Astrocyte (in vitro differentiated cells and primary cell): ENCODE measurements at places on chromosomes 13 and 19. TPM values are rescaled to one million over a fixed set of nuclear protein-coding genes. Genes with fewer than 3 reads are reported as not detected.

GRCh38 chr19:1265615-1266128 is 3.5 kb upstream of the CIRBP start:
- H3K36me3 ChIP-seq, result no peaks in the 10 kb centered on the region
- H3K4me3 ChIP-seq, result peak overlapping the region; percentile 53
- peaks cover 67% of the 10 kb centered on the region for H3K4me1 ChIP-seq
- H3K27ac ChIP-seq, result peak overlapping the region; percentile 75
- no peaks in the 10 kb centered on the region for H3K27me3 ChIP-seq

DNA sequence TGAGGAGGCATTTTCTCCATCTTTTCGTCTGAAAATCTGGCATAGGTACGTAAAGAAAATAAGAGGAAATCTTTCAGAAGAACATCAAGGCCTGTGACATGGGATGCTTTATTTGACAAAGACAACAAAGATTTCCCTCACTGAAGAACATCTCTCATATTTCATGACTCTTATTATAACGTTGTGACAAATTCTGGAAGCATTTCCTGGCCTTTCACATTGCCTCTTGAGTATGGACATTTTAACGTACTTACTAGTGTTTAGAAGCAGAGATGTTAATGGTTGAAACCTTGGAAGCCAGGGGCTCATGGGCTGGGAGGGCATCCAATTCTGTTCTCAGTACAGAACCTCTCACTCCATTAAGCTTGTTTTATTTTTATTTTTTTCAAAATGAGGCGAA is 210.8 kb downstream of the DCT start:
- no peak overlapping the region for H3K27ac ChIP-seq
- no peak overlapping the region for H3K4me3 ChIP-seq
- no peaks in the 10 kb centered on the region for H3K36me3 ChIP-seq
- no peaks in the 10 kb centered on the region for H3K27me3 ChIP-seq

The CYP2A6 gene
- not detected in 2 replicates for total RNA-seq

- no peak overlapping the region for H3K4me3 ChIP-seq
- H3K27ac ChIP-seq, result peak overlapping the region; percentile 48
- H3K36me3 ChIP-seq, result no peaks in the 10 kb centered on the region
Measured at GRCh38 chr13:30569901-30570576, 47.7 kb upstream of the USPL1 start.

GRCh38 chr13:110698689-110699088 is 7.2 kb downstream of the CARS2 start:
- peaks cover 11% of the 10 kb centered on the region for H3K4me1 ChIP-seq
- no peak overlapping the region for H3K27ac ChIP-seq
- DNase-seq, result no peak
- H3K4me3 ChIP-seq, result no peak overlapping the region
- H3K36me3 ChIP-seq, result peaks cover 26% of the 10 kb centered on the region
- H3K27me3 ChIP-seq, result no peaks in the 10 kb centered on the region

DNA sequence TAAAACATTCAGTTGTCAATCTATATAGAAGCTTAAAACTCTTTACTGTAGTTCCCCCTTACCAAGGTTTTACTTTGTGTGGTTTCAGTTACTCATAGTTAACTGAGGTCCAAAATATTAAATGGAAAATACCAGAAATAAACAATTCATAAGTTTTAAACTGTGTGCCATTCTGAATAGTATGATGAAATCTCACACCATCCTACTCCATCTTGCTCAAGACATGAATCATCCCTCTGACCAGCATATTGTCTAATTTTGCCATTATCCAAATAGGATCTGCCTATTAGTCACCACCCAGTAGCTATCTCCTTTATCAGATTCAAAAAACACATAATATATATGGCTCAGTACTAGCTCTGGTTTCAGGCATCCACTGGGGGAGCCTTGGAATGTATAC is 22.4 kb downstream of the ZNF571 start:
- no peak overlapping the region for H3K4me3 ChIP-seq
- no peaks in the 10 kb centered on the region for H3K4me1 ChIP-seq
- H3K36me3 ChIP-seq, result peaks cover 7% of the 10 kb centered on the region
- H3K27ac ChIP-seq, result no peak overlapping the region

The NAXD gene
- total RNA-seq, result 25.1 and 25.8 TPM in 2 replicates

DNA sequence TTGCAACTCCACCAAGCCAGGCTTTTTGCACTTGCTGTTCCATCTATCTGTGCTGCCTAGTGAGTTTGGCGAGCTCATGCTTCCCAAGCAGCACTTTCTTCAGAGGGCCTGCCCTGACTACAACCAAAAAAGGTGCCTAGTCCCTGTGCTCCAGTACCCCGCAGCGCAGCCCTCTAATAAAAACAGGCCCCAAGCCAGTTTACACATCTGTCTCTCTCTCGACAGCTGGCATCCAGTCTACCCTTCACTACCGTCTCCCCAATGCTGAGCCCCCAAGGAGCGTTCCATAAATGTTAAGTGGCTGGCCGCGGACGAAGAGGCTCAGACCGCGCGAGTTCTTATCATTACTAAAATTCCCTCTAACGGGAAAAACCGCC is 512 bp downstream of the MED4 start:
- peak; percentile 1 for DNase-seq
- H3K27me3 ChIP-seq, result no peaks in the 10 kb centered on the region
- peak overlapping the region; percentile 85 for H3K4me3 ChIP-seq
- peaks cover 10% of the 10 kb centered on the region for H3K4me1 ChIP-seq
- H3K36me3 ChIP-seq, result no peaks in the 10 kb centered on the region
- H3K27ac ChIP-seq, result peak overlapping the region; percentile 89

- H3K4me3 ChIP-seq, result peak overlapping the region; percentile 60
- peaks cover 5% of the 10 kb centered on the region for H3K27me3 ChIP-seq
- H3K27ac ChIP-seq, result no peak overlapping the region
Measured at GRCh38 chr19:17389957-17390664, 3.9 kb downstream of the CCDC194 start.

The C2CD4C gene
- 2.9 and 3.4 TPM in 2 replicates for total RNA-seq

DNA sequence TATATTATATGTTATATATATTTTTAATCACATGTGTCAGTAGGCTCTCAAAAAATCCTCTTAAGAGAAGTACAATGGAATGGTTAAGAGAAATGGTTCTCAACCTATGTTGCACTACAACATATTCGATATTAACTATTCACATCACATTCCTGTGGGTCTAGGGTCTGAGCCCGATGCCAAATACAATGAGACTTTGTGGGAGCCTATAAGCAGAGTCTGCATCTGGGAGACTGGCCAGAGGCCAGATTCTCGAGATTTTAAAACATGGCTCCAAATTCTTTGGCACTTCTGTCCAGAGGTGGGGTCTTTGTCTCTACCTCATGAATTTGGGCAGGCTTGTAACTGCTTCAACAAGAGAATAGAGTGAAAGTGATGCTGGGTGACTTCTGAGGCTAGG is 79.4 kb upstream of the NBEA start:
- H3K4me3 ChIP-seq, result no peak overlapping the region
- H3K27me3 ChIP-seq, result no peaks in the 10 kb centered on the region
- peaks cover 21% of the 10 kb centered on the region for H3K4me1 ChIP-seq
- H3K27ac ChIP-seq, result no peak overlapping the region
- peak; percentile 47 for DNase-seq

DNA sequence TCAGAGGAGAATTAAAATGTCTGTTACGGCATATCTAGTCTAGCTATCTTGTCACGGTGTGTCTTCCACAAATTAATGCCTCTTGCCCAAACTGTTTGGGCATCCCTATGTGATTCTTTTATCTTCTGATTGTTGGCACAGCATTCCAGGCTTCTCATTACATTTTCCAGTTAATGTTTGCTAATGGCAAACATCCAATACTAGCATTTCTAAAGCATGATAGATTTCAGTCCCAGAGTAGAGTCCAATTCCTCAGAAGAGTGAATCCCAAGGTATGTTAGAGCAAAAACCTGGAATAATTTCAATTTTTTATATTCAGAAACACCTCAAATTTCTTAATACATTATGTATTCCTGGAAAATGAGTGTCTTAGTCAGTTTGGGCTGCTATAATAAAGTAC is 684.5 kb upstream of the SLITRK1 start:
- no peaks in the 10 kb centered on the region for H3K4me1 ChIP-seq
- no peaks in the 10 kb centered on the region for H3K36me3 ChIP-seq
- DNase-seq, result no peak

The CTXN1 gene
- 49.5 and 55.9 TPM in 2 replicates for total RNA-seq

DNA sequence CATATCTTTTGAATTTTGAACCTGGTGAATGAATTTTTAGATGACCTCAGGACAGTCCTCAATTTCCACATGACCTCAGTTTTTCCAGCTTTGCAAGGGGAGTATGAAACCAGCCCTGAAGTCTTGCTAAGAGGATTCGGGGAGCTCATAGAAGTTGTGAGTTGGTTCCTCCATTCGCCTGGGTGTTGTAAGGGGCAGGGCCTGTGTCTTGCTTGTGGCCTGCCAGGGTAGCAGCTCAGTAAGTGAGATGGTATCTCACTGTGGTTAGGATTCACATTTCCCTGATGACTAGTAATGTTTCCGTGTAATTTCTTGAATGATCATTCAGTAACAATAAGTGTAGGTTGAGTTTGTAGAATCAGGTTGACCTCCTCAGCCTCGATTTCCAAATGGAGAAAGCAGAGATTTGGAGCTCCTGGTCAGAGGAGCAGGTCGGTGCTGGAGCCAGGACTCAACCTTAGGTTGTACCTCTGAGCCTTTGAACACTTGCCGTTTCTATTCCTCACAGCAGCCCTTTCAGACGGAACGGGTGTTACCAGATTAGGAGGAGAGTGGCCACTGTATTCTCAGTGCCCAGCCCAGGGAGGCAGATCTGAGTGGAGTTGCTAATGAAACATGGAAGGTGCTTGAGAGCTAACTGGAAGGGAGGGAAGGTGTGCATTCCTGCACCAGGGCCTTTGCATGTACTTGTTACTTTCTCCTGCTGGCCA is 14.6 kb downstream of the NACC1 start:
- H3K27ac ChIP-seq, result peak overlapping the region; percentile 56
- H3K4me1 ChIP-seq, result peaks cover 15% of the 10 kb centered on the region
- H3K4me3 ChIP-seq, result no peak overlapping the region
- H3K27me3 ChIP-seq, result no peaks in the 10 kb centered on the region
- DNase-seq, result peak; percentile 84

- no peak overlapping the region for H3K27ac ChIP-seq
- no peak overlapping the region for H3K4me3 ChIP-seq
- no peak for DNase-seq
- peaks cover 31% of the 10 kb centered on the region for H3K4me1 ChIP-seq
- H3K36me3 ChIP-seq, result peaks cover 22% of the 10 kb centered on the region
Measured at GRCh38 chr19:47093254-47093653, 20.3 kb downstream of the ZC3H4 start.

The SIGLEC12 gene
- total RNA-seq, result not detected in 2 replicates

GRCh38 chr13:32838945-32839344 is 177.3 kb upstream of the KL start:
- H3K36me3 ChIP-seq, result no peaks in the 10 kb centered on the region
- H3K4me3 ChIP-seq, result no peak overlapping the region
- no peaks in the 10 kb centered on the region for H3K27me3 ChIP-seq

DNA sequence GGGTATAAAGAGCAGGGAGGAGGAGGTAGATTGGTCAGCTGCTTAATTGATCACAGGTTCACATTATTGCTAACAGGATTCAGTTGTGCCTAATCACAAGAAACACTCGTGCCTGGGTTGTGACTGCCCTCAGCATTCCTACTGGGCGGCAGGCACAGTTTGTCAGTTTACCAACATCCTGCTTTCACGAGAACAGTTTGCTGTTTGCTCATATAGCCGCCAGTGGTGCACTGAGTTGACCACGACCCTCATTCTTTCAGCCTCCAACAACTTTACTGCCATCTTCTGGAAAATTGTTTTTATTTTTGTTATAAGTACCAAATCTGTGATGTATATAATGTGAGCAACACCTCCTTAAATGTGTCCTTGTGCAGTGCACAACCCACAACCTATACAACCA is 16.2 kb upstream of the IFT88 start:
- no peak for DNase-seq
- H3K27ac ChIP-seq, result no peak overlapping the region
- no peaks in the 10 kb centered on the region for H3K4me1 ChIP-seq
- no peak overlapping the region for H3K4me3 ChIP-seq

The IL11 gene
- 183 and 202 TPM in 2 replicates for total RNA-seq

The B3GNT8 gene
- total RNA-seq, result 2.5 and 3.0 TPM in 2 replicates

GRCh38 chr13:107680115-107680514 is 535.2 kb downstream of the LIG4 start:
- no peak for DNase-seq
- H3K27me3 ChIP-seq, result no peaks in the 10 kb centered on the region
- H3K4me3 ChIP-seq, result no peak overlapping the region
- no peaks in the 10 kb centered on the region for H3K36me3 ChIP-seq
- no peaks in the 10 kb centered on the region for H3K4me1 ChIP-seq

GRCh38 chr19:18644196-18645034 is 7.6 kb downstream of the KLHL26 start:
- H3K4me1 ChIP-seq, result peaks cover 19% of the 10 kb centered on the region
- DNase-seq, result peak; percentile 30
- H3K27me3 ChIP-seq, result no peaks in the 10 kb centered on the region
- no peak overlapping the region for H3K4me3 ChIP-seq
- no peaks in the 10 kb centered on the region for H3K36me3 ChIP-seq
- no peak overlapping the region for H3K27ac ChIP-seq

GRCh38 chr19:58296104-58296503 is 9.1 kb upstream of the ERVK3-1 start:
- H3K4me1 ChIP-seq, result no peaks in the 10 kb centered on the region
- DNase-seq, result no peak
- peaks cover 42% of the 10 kb centered on the region for H3K36me3 ChIP-seq

GRCh38 chr13:37752146-37752545 is 117.4 kb downstream of the TRPC4 start:
- H3K36me3 ChIP-seq, result no peaks in the 10 kb centered on the region
- H3K4me3 ChIP-seq, result no peak overlapping the region
- H3K27ac ChIP-seq, result no peak overlapping the region
- peaks cover 2% of the 10 kb centered on the region for H3K4me1 ChIP-seq
- H3K27me3 ChIP-seq, result no peaks in the 10 kb centered on the region

DNA sequence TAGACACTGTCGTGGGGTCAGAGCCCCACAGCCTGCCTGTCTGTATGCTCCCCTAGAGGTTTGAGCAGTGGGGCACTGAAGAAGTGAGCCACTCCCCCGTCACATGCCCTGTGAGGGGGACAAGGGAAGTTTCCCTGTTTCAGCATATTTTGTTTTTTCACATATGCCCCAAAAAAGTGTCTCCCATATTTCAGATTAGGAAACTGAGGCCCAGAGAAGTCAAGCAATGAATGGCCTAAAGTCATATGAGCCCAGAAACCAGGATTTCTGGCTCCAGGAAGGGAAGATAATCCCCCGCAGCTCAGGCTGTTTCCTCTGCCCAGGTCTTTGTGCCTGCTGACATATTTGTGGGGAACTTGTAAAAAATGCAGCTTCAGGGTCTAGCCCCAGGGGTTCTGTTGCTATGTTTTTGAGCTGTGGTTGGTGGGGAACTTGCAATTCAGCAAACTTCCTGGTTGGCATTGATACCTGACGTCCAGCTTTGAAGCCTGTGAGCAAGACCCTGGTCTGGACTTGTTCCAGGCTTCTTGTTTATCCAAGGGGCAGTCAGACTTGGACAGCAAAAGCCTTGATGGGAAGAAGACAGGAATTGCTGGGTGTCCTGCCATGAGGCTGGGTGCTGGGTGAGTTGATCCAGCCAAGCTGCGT is 9.5 kb downstream of the RASL11A start:
- H3K4me3 ChIP-seq, result no peak overlapping the region
- no peaks in the 10 kb centered on the region for H3K4me1 ChIP-seq
- DNase-seq, result no peak
- H3K36me3 ChIP-seq, result no peaks in the 10 kb centered on the region

GRCh38 chr19:46862503-46862834 is 1.7 kb downstream of the ARHGAP35 start:
- no peak for DNase-seq
- peak overlapping the region; percentile 73 for H3K4me3 ChIP-seq
- H3K27ac ChIP-seq, result no peak overlapping the region
- peaks cover 48% of the 10 kb centered on the region for H3K4me1 ChIP-seq
- H3K36me3 ChIP-seq, result no peaks in the 10 kb centered on the region
- H3K27me3 ChIP-seq, result no peaks in the 10 kb centered on the region

- H3K36me3 ChIP-seq, result no peaks in the 10 kb centered on the region
- no peaks in the 10 kb centered on the region for H3K4me1 ChIP-seq
- no peaks in the 10 kb centered on the region for H3K27me3 ChIP-seq
- DNase-seq, result no peak
- H3K4me3 ChIP-seq, result no peak overlapping the region
Measured at GRCh38 chr13:56906909-56907308, 233.8 kb upstream of the PRR20A start.

The VPS36 gene
- 39.8 and 41.8 TPM in 2 replicates for total RNA-seq
